Fibroblast of skin of left quadriceps (primary cell): ENCODE measurements at places on chromosomes 7 and 10.

- no peak for DNase-seq
Measured at GRCh38 chr10:43059828-43060227, 17.0 kb upstream of the RET start.

GRCh38 chr10:79249186-79250121 lies 97.8 kb upstream of the PPIF start:
- DNase-seq, result no peak

GRCh38 chr10:131675104-131675503 lies 225.7 kb upstream of the PPP2R2D start:
- no peak for DNase-seq

DNA sequence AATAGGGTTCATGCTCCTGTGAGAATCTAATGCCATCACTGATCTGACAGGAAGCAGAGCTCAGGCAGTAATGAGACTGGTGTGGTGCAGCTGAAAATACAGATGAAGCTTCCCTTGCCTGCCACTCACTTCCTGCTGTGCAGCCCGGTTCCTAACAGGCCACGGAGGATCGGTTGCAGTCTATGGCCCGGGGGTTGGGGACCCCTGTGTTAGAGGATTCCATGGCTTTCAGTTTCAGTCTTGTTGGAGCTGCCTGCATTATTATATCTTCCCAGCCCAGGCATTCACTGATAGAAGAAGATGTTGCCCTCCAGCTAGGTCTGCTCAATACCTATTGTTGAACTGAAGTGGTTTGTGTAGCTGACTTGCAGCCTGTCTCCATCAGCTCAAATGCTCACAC lies 1298.8 kb downstream of the TYW1 start:
- no peak for DNase-seq

DNA sequence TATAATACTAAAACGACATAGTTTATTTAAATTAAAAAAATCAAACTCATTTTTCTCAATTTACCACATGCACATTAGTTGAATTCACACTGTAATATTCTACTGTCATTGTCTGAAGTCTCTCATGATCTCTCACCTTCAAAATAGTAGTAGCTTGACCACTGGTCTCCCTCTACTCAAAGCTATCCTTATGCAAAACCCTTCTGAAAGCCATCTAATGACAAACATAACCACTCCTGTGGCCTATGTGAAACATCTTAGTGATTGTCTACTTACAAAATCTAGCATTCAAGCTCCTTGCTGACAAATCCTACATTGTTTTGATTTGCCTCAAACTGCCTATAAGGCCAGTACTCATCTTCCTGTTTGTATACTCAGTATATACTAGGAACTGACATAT lies 606.0 kb upstream of the GHITM start:
- DNase-seq, result no peak

GRCh38 chr7:96034940-96035727 lies 262.8 kb downstream of the DYNC1I1 start:
- no peak for DNase-seq

DNA sequence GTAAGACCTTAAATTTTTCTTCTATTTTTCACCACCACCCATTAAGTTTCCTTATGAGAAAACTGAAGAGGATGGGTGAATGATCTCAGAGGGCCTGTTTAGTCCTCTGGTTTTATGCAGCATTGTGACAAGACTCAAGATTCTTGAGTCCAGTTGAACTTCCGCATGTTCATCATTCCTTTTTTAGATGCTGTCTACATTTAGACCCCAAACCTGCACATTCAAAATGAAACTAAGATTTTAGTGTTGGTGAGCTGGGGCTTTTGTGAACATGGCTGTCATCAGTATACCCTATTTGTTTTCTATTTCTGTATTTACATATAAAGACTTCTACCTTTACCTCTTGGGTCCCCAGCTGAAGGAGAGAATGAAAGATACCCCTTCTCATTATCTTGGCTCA lies 31.1 kb downstream of the NET1 start:
- no peak for DNase-seq

- no peak for DNase-seq
Measured at GRCh38 chr7:38321967-38322366, 48.5 kb upstream of the TARP start.

DNA sequence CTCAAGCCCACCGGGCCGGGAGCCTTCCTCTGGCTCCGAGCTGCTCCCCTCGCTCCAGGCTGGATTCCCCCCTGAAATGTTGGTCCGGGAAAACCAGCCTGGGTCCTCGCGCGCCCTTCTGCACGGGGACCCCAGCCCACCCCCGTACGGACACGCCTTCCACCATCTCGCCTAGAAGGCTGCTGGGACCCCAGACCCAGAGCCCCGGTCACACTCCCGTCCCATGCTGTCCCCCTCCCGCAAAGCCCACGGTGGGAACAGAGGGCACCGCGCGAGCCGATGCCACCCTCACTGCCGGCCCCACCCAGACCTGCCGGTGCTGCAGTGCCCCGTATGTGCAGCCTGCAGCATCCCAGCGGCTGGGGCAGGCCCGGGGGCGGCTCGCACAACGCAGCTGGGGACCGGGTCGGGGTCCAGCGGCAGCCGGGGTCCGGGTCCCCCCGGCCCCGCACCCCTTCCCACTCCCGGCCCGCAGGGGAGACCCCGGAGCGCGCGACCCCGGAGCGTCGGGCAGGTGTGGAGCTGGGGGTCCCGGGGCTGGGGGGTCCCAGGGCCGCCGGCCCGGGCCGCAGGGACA lies 871 bp downstream of the SPOCK2 start:
- no peak for DNase-seq

DNA sequence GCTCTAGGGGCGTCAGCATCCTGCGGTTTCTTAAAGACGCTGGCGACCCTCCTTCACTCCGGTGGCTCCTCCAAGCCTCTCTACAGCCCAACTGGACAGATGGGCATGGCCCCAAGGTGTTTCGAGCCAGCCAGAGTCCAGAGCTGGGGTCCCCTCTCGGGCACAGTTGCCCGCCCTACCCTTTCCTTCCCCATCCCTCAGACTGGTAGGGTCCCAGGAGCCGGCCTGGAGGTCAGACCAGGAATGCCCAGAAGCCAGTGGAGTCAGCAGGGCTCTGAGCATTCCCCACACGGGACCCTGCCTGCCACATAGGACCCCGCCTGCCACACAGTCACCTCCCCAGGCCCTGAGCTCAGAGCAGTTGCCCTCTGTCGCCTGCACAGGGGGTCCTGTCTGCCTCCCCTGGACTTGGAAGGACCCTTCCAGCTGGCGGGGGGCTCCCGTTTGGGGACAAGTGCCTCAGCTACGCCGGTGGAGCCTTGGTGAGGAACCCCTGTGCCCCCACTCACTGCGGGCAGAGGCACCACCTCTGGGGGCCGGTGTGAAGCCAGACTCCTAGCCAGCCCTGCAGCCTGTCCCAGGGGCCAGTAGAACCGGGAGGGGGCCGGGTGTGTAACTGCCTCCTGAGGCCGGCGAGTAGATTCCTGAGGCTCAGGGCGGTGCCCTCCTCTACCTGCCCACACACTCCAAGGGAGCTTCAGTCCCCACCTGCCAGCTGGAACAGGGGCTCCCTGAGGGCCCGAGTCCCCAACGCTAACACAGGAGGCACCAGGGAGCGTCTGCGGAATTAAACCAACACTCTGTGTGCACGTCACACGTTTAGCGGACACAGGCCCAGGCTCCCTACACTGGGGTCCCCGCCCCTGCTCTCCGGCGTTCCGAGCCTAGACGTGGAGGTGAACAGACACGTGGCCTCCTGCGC lies 19.4 kb upstream of the PDGFA start:
- no peak for DNase-seq

DNA sequence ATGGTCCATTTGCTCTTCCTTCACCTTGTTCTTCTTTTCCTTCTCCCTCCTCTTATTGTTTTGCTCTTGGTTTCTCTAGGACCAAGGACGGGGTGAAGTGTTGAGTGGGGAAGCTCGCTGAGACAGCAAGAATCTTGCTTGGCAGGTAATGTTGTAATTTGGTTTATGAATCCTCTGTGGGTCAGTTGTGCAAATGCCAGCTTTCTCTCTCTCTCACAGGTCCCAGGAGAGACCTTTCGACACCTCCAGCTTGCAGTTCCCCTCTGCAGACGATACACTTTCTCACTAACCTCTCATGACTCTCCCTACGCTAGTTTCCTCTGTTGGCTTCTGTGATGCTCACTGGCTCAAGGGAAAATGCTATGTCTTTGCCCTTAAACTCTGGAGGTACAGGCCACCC lies 77.0 kb downstream of the FRMD4A start:
- DNase-seq, result no peak

DNA sequence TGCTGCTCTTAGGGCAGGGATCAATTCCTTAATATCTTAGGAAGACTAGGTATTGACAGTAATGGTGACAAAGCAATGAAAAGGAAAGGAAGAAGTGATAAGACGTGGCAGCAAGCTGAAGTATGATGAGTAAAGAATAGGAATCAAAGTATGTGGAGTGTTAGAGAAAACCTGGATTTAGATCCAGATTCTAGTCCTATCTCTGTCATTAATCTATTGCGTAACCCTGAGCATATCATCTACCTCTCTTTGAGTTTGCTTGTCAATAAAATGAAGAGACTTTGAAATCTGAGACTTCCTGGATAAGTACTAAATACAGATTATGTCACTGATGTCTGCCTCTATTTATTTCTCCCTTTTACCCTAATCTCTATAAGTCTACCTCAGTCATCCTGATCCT lies 89.2 kb downstream of the PTEN start:
- DNase-seq, result no peak

GRCh38 chr10:100239851-100240250 lies 10.5 kb upstream of the CHUK start:
- no peak for DNase-seq

DNA sequence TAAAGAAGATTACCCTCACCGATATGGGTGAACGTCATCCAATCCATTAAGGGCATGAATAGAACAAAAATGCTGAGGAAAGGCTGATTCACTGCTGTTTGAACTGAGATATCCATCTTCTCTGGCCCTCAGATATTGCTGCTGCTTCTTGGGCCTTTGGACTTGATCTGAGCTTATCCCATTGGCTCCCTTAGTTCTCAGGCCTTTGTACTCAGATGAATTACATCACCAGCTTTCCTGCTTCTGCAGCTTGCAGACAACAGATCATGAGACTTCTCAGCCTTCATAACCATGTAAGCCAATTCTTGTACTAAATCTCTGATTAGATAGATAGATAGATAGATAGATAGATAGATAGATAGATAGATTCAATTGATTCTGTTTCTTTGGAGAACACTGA lies 40.2 kb downstream of the CYCS start:
- no peak for DNase-seq

DNA sequence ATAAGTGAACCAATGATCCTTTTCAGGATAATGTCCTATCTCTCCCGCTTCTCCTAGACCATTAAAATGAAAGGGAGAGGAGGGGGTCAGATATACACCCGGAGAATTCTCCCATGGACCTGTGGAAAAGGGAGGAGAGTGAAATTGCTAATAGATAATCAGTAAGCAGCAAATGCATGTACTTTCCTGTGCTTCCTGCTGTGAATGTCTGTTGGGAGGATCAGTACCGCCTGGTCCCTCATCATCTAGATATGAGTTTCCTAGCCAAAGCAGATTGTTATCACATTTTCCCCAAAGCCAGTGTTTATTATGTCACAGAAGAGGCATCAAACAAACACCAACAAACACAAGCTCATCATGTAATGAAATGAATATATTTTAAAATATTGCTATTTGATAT lies 96.8 kb downstream of the GNAT3 start:
- no peak for DNase-seq
